Stimulated activated CD8-positive, alpha-beta memory T cell treated with anti-CD3 and anti-CD28 coated beads, Interleukin-7, amount 100 ng/mL, for 48 hours (primary cell): ENCODE measurements at places on chromosomes 13 and 19.
A peak's percentile ranks its signal among the peaks of the same experiment; 100 is the strongest.

DNA sequence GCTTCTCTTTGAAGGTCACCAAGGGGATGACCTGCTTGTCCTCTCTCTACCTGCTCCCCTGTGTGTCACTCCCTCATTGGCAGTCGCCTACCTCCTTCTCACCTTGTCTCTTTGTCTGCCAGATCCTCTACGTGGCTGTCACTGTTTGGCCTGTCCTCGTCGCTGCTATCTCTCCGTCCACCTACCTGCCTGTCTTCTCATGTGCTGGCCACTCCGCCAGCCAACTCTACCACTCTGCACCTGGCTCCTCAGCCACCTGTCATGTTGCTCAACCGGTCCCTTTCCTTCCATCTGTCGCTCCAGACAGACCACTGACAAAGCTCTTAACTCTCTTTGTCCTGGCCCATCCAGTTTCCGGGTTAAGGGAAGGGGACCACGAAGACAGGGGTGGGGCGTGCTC, at the start of gene KLK12:
Gene KLK12, minus strand, starts transcription at position 299 of the 400 bp plus-strand sequence. CDS start 381 bp downstream, outside the sequence.
- DNase-seq = no peak

- no peak for DNase-seq
Measured at GRCh38 chr13:46360604-46361003, 26.4 kb downstream of the RUBCNL start.

DNA sequence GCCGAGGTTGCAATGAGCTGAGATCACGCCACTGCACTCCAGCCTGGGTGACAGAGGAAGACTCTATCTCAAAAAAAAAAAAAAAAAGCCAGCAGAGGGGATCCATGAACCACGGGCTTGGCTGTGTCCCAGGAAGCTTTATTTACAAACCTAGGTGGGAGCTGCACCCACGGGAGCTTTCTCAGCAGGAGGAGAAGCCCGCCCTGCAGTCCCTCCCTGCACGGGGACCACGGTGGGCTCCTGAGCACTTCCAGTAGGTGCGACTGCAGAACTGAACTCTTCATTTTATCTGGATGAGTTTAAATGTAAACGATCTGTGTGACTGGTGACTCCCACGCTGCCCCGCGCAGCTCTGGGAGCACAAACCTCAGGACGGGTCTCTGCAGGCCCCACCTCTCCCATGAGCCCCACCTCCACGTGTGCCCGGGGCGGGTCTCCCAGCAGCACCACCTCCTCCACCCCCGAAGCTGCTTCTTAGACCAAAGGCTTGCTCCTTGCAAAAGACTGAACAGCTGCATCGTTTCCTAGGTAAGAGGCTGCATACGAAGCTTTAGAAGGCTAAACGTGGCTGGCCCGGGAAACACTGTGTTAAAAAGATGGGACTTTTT, 66.4 kb downstream of the SPACA7 start:
- DNase-seq = no peak

GRCh38 chr13:89846926-89847585, 1500.4 kb upstream of the MIR17HG start:
- DNase-seq = no peak

- DNase-seq = peak; percentile 33
Measured at GRCh38 chr19:15331419-15332310, 674 bp downstream of the BRD4 start.

- DNase-seq = no peak
Measured at GRCh38 chr13:27442071-27442647, 8.2 kb downstream of the MTIF3 start.
